ENCODE measurements at places on chromosomes 11 and 22. TPM values are rescaled to one million over a fixed set of nuclear protein-coding genes. Genes with fewer than 3 reads are reported as not detected.
A peak's percentile ranks its signal among the peaks of the same experiment; 100 is the strongest.

GRCh38 chr11:18669219-18669596 is 29.4 kb upstream of the TMEM86A start:
- no peak for DNase-seq

The OR51I1 gene
- polyA plus RNA-seq: not detected

GRCh38 chr11:92131289-92131865 is 93.2 kb upstream of the FAT3 start:
- DNase-seq: no peak

DNA sequence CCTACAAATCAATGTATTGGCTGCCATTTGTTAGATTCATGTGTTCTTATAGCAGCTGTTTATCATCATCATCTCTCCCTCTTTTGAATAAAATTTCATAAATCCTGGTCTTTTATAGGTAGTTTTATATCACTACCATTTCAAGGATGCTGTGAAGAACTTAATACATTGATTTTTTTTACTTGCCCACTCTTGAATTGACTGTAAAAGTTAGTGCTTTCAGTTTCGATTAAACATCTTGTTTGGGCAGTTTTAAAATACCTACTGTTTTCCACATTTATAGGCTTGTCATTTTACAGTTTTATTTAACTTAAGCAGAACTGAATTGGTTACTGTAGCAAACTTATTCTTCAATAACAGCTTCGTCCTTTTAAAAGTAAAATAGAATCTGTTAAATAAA is 59.5 kb downstream of the TTC17 start:
- DNase-seq: no peak

The TFIP11 gene
- polyA plus RNA-seq: 23.5 TPM

The ARHGAP1 gene
- 31.7 TPM for polyA plus RNA-seq

The CHRDL2 gene
- 4.4 TPM for polyA plus RNA-seq

DNA sequence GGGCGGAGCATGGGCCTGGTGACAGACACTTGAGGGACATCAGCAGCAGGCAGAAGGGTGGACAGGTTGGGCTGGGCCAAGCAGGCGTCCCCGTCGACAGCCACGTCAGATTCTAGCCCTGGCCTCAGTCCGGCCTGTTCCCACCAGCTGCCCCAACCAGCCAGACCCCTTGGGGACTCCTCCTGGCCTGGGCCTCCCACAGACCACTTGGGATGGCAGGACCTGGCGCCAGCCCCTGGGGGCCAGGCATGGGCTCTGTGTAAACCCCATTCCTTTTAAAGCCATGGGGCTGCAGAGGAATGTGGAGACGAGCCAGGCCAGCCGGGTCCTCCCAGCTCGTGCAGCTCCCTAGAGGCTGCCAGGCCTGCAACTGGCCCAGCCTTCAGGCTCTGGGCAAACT is 4.7 kb upstream of the SUSD2 start:
- DNase-seq: no peak

The APOA4 gene
- 0.06 TPM for polyA plus RNA-seq

DNA sequence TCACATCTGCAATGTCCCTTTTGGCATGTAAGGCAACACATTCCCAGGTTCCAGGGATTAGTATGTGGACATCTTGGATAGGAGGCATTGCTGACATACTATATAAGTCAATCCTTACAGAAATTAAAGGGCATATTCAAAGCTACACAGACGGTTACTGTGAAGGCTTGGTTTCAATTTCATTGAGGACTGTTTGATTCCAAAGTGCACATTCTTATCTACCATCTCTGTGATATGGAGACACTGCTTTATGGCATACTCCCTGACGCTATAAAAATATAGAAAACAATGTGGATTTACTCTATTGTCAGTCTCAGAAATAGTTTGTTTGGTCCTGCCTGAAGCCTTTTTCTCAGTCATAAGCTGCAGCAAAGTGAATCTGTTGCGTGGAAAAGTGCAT is 1486.7 kb downstream of the FAM181B start:
- no peak for DNase-seq

DNA sequence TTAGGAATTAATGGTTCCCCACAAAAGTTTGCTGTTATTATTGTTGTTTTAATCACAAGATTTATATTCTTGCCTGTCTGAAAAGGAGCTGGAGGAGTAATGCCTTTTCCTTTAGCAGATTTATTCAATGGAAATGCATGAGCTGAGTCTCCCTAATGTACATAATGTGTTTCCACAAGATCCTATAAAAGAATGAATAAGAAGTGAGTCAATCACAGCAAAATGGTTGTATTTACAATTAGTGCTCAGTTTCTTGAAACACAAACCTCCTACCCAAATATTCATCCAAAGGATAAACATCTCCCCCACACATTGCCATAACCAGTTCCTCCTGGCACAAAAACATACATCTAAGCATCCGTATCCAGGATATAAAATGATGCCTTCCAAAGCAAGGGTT is 33.3 kb downstream of the ME3 start:
- DNase-seq: no peak

The POU2AF3 gene
- 2.0 TPM for polyA plus RNA-seq

DNA sequence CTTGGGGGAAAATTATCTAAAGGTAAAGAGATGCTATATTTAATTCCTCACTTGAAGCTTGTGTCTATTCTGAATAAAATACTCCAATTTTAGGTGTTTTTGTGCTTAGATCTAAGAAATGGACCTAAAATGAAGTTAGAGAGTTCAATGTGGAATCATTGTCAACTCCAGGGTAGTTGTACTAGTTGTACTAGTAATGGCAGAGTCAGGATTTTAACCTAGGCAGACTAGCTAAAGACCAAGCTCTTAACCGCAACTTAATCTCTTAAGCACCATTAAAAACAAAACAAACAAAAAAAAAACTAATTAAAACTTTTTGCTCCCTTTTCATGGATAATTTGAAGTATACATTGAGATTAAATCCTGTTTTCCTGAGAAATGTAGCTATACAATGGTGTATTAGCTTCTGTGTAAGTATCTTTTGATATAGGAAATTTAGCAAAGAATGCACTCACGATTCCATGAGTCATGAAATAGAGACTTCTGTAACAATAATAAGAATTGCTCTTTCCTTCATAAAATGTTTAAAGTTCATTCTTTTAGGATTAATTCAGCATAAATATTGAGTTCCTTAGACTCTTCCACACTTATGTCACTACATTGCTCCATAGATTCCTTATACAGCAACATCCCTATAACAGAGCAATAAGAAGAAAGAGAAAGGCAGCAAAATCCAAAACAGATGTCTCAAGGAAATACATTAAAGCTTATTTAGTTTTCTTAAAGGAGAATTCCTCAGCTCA is 26.5 kb upstream of the SOX6 start:
- DNase-seq: no peak

- no peak for DNase-seq
Measured at GRCh38 chr11:14813516-14813915, 78.5 kb downstream of the CYP2R1 start.

- DNase-seq: peak; percentile 25
Measured at GRCh38 chr11:62306227-62306626, 7.4 kb upstream of the SCGB1D4 start.

- DNase-seq: no peak
Measured at GRCh38 chr11:80844110-80844819, 1403.4 kb upstream of the TENM4 start.

- peak; percentile 76 for DNase-seq
Measured at GRCh38 chr22:17964643-17965042, 59.7 kb downstream of the MICAL3 start.

DNA sequence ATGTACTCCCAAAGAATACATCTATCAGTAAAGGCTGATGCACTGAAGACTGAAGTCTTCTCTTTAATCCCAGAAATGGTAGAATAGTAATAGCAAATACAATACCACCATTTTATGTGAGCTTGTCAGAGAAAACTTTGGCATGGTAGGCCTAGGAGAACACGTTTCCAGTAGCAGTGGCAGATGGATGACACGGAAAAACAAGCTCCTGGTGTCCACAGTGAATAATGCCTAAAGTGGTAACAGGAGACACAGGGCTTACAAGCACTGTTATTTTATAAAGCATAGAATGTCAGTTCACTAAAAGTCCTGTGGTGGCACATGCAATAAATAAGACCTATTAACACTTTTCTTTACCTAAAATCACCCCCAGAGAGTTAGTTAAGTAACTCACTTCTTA is 277.6 kb downstream of the TTC28 start:
- DNase-seq: no peak

The TMEM134 gene
- 82.0 TPM for polyA plus RNA-seq

DNA sequence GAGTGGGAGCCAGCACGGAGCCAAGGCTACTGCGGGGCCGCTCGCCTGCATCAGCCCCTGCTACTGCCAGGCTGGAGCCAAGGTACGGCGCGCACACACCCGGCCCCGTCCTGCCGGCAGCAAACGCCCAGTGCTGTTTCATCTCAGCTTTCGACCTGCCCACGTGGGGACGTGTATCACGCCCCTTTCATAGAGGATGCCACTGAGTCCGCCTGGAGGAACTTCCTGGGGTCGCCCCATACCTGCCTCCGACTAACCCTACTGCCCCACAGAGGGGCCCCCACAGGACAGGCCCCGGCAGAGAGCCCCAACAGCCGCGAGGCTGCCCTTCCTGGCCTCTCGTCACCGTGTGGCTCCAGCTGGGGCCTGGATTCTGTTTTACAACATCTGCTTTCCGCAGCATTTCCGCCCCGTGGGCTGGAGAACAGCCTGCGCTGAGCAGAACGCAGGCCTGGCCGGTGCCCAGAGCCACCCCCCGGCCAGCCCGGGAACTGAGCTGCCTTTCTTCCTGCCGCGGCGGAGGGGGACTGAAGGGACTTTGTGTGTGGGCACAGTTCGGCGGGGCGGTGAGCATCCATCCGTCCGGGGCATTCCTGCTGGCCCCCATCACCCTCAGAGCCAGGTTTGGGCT is 22.9 kb upstream of the ARHGAP8 start:
- peak; percentile 91 for DNase-seq

- peak; percentile 80 for DNase-seq
Measured at GRCh38 chr11:62542750-62543567, 3.6 kb downstream of the AHNAK start.

The TREH gene
- 1.1 TPM for polyA plus RNA-seq

DNA sequence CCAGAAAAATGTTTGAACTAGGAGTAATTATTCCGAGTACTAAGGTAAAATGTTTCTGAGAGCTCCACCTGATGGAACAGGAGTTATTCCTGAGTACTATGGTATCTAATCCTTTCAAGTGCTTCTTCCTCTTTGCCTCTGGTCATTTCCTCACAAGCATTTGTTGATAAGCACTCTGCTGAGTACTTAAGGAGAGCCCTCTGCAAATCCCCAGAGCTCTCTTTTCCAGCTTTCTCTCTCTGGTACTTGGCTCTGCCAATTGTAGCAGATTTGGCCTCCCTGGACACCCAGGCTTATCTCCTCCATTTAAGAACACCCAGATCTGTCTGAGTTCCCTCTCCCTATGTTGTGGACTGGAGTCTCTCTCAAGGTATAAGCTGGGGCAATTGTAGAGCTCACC is 457.0 kb downstream of the MN1 start:
- no peak for DNase-seq

DNA sequence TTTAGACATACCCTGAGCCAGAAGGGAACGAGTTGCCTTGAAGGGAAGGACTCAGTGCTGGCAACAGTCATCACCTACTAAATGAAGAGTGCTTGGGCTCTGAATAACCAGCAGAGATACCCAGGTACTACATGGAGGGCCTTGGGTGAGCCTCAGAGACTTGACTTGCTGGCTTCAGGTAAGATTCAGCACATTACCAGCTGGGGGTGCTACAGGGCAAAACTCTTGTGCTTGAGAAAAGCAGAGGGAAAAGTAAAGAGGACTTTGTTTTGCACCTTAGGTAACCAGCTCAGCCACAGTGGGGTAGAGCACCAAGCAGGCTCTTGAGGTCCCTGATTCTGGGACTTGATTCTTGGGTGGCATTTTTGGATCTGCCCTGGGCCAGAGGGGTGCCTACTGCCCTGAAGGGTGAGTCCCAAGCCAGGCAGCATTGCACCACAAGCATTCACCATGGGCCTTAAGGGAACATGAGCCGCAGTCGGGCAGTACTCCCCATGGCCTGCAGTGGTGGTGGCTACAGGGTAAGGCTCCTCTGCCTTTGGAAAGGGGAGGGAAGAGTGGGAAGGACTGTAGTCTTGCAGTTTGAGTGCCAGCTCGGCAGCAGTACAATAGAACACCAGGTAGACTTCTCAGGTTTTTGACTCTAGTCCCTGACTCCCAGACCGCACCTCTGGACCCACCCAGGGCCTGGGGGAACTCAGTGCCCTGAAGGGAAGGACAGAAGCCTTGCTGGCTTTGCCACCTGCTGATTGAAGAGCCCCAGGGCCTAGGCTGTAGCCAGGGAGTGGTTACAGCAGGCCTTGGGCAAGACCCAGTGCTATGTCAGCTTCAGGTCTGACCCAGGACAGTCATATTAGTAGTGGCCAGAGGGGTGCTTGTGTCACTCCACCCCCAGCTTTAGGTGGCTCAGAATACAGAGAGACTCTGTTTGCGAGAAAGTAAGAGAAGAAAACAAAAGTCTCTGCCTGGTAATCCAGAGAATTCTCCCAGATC is 22.7 kb upstream of the PLEKHA7 start:
- DNase-seq: no peak

DNA sequence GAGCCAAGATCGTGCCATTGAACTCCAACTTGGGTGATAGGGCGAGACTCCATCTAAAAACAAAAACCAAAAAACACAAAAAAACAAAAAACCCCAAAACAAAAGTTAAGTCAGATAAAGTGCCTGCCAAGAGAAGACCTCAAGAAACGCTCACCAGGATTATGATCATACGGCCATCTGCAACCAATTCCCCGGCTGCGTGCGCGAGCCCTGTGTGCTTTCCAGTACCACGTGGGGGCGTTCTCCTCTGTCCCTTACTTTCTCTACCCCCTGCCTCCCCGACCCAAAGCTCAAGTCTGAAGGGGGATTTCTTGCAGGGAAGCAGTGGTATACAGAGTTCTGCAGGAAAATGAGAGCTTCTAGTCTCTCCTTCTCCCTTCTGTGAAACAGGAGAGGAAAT is 10.5 kb upstream of the RPS19BP1 start:
- DNase-seq: peak; percentile 22

DNA sequence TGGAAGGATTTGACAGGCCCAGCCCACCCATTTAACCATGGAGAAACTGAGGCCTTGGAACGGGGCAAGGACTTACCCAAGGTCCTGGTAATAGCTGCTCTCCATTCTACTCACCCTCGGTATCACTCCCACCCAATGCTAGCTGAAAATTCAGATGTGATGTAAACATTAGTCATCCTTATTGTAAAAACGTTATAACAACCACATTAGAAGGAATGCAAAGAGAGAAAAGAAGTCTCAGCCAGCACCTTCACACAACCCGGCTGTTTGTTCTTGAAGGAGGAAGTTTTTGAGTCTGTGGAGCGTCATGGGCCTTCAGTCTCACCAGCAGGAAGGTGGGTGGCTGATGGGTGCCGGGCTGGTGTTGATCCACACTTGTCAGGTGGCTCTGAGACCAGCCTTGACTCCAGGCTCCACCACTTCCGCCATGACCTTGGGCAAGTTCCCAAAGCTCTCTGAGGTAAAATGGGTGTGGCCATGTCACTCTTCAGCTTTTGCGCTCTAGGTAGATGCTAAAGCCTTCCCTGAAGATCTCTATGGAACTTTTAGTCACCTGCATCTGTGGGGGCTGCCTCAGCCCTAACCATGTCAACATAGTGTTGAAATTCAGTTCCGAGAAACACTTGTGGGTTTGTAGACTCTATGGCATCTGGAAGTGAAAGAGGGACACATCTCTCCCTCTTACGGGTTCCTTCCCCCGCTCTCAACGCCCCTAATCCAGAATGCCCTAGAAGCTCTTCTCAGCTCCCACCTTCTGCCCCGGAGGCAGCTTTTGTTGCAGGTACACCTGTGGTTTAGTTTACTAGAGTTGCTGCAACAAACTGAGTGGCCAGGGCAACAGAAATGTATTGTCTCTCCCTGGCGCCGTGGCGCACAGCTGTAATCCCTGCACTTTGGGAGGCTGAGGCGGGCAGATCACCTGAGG is 14.8 kb downstream of the CD6 start:
- DNase-seq: no peak

All from lung (tissue), 17 donors.